GM20000 (cell line): ENCODE measurements at places on chromosomes 6 and 20.
A peak's percentile ranks its signal among the peaks of the same experiment; 100 is the strongest.

GRCh38 chr6:11491596-11492463 is 45.7 kb upstream of the TMEM170B start:
- DNase-seq: peak; percentile 27

DNA sequence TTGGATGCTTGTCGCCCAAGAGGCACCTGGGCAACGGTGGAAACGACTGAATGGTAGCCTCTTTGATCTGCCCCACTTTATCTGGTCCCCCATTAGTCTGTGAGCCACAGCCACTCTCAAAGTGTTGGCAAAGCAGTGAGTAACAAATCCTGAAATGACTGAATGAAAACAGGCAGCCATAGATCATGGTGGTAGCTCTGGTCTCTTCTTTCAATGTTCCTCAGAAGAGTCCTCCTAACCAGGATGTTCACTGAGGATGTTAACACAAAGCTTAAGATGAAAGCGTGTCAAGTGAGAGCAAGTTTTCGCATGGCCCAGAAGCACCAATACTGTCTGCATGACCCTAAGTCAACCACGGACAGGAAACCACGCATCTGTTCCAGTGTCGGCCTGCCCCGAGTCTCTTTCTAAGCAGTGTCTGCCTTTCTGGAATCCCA is 107.3 kb downstream of the IRF4 start:
- peak; percentile 42 for DNase-seq

DNA sequence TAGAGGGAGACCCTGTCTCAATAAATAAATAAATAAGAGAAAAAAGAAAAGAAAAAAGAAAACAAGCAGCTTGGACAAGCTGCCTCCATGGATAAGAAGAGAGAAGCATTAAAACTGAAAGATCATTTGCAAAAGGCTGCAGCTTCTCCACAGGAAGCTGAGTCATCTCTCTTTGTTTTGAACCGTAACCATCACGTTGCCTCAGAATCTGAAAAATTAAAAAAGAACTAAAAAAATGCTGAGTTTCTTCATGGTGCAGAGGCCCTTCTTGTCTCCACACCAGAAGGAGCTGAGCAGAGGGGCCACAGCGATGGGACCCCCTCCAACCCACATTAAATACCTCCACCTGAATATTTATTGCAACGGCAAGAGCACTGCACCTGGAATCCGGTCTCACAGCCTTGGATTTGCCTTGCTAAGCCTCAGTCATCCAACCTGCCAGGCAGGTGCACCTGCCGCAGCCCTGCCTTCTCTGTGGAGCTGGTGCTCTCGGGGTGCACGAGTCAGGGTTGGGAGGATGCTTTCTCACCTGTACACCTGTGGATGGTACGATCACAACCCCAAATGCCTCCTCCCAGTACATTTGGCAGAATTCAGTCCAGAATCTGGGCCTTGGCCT is 28.1 kb downstream of the TOX2 start:
- DNase-seq: peak; percentile 77

DNA sequence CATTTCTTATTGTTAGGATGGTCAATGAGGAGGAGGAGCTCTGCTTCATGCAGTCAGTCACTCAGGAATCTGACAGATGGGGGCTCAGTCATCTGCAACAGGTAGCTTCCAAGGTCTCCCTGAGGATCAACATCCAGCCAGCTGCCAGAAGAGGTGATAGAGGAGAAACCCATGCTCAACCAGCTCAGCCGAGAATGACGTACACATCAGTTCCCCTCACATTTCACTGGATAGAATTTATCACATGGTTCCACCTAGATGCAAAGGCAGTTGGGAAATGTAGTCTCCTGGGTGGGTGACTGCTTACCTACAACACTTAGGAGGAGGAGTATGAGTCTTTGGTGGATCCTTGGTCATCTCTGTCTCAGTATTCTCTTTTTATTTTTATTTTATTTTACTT is 144.5 kb downstream of the CEBPB start:
- peak; percentile 45 for DNase-seq

DNA sequence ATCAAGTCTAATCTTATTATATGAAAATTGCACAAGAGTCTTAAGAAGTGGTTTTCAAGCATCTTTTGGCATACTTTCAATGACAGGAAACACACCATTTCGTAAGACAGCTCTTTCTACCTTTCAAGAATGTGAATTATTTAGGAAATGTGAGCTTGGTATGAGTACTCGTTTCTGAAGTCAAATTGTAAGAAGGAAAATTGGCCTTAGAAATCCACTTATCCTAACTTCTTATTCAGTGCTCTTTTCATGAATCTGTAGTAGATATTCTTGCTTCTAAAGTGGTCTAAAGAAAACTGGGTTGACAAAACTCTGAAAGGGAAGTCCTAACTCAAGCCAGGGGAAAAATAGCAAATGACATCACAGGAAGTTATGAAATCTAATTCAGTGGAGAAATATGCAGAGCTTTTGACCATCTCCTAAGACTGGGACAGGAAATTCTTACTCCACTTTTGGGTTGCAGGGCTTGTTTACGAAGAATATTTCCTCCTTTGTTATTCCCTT is 38.5 kb upstream of the OGFRL1 start:
- DNase-seq: no peak

DNA sequence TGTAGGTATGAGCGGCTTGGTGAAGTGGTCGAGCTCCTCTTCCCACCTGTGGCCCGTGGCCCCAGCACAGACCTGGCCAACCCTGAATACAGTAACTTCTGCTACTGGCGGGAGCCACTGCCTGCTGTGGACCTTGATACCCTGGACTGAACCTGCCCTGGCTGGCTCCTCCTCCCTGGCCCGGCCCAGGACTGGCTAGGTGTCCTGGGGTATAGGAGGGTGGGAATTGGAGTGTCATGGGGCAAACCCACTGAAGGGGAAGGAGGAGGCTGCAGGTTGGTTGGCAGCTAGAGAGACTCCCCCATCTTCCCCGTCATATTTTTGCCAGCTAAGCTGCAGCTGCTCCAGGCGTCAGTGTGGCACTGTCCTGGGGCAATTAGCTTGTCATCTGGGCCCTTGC is 7.9 kb downstream of the EMILIN3 start:
- DNase-seq: no peak

GRCh38 chr6:94443701-94444100 is 1024.3 kb upstream of the EPHA7 start:
- no peak for DNase-seq

DNA sequence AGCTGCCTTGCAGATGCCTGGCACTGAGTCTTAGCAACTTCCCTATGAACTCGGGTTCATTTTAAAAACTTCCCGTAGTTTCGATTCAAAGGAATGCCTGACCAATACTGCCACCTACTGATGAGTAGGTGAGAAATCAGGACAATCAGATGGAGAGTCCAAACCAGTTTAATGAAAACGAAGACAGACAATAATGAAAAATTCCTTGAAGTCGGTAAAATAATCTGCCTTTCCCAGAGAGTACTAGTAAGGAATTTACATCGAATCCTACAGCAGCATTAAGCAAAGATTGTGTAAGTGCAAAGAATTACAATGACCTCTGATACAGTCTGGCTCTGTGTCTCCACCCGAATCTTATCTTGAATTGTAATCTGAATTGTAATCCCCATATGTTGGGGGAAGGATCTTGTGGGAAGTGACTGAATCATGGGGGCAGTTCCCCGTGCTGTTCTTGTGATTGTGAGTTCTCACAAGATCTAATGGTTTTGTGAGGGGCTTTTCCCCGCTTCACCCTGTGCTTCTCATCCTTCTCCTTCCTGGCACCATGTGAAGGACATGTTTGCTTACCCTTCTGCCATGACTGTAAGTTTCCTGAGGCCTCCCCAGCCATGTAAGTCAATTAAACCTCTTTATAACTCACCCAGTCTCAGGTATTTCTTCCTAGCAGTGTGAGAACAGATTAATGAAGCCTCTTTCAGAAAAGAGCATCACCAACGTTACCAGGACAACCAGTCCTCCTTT is 134.4 kb downstream of the ARHGAP18 start:
- no peak for DNase-seq

- DNase-seq: peak; percentile 60
These were observed 78.7 kb upstream of the PHACTR3 start for GRCh38 chr20:59525500-59526241.

- DNase-seq: no peak
These were observed 206.6 kb downstream of the TASP1 start for GRCh38 chr20:13432126-13432525.

DNA sequence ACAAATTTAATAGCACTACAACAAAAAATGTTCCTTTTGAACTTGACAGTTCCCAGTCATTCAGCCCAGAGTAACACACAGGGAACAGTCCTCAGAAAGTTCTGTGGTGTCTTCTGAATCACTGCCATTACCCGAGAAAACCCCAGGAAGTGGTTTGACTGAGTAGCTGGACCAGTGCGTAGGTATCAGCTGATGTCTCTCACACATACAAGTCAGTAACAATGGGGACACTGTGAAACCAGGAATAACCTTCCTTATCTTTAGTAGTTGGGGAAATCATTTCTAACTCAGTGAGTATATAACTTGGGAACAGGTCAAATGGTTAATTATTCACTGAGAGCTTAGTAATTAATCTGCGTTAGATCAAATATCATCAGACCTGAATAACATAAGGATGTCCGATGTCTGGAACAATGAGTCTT is 73.1 kb downstream of the HIVEP2 start:
- DNase-seq: peak; percentile 50

GRCh38 chr6:79731471-79731870 is 100.3 kb downstream of the SH3BGRL2 start:
- no peak for DNase-seq

DNA sequence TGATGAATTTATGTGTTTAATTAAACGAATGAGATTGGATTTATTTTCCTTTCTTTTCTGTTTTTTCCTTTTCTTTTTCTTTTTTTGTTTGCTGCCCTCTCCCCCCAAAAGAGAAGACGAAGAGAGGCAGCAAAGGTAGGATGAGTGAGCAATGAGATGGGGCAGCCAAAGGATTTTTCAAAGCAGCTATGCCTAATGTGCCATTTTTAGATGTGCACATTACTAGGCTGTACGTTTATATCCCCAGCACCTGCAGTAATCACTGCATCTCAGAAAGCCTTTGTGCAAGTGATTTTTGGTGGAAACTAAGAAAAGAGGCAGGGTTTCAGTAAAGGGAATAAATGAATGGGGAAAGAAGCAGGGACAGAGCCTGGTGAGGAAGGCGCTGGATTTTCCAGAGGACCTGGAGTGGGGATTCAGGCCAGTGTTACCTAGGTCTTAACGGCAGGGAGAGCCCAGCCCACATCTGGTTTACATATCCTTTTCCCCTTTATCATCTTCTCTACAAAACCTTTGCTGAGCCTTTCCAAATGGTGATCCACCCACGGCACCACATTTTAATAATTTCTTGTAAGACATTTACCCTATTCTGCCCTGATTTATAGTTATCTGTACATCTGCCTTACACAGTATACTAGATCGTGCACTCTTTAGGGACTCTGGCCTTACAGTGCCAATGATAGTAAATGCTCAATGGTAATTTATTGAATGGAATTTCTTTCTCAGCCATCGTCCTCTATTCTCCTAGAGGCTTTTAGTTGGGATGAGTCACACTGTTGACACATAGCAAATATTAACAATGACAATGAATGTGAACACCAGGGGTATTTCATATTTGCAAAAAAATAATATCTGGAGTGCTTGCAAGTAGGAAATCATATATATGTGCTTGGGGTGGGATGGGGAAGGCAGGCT is 38.3 kb upstream of the ATXN1 start:
- no peak for DNase-seq

DNA sequence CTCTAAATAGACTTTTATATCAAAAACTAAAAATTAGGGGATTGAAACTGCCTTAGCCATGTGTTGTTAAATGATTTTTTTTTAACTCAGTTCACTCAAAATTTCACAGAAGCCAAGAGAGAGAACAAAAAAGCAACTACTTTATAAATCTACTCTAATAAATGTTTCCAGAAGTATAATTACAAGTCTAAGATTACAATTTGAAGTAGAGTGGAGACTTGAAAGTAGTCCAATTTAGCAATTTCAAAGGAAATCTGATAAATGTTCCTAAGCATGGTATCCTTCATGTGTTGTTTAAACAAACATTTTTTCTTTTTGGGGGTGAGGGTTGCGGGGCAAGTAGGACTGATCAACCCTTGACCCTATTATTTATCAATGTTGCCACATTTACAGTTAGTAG is 72.6 kb downstream of the PHIP start:
- no peak for DNase-seq
